ENCODE measurements at places on chromosomes 12 and 14.

DNA sequence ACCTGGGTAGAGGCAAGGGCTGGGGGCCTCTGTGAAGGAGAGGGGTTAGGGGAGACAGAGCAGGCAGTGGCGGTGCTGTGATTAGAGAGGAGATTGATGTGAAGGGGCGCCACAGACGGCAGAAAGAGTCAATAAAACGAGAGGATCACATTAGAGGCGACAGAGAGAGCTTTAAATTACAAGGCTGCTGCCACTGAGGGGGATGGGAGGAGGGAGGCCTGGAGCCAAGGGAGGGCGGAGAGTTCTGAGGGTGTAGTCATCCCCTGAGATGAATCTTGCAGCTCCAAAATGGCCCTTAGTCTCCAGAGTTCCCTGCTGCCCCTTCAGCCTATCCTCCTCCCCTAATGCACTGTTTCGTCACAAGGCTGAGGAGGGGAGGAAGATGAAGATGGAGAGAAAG, 12.8 kb downstream of the ZFHX2 start:
- DNase-seq, result peak; percentile 66

DNA sequence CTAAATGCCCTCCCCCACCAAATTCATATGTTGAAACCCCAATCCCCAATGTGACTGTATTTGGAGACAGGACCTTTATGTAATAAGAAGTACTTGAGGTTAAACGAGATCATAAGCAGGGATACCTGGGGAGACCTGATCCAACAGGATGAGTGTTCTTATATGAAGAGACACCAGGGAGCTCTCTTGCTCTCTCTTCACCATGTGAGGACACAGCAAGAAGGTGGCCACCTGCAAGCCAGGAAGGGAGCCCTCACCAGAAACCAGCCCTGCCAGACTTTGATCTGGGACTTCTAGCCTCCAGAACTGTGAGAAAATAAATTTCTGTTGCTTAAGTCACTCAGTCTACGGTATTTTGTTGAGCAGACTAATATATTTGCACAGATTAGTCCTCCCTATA, 113.6 kb downstream of the NUAK1 start:
- DNase-seq, result no peak

GRCh38 chr14:74599321-74599761, 12.7 kb downstream of the LTBP2 start:
- no peak for DNase-seq

DNA sequence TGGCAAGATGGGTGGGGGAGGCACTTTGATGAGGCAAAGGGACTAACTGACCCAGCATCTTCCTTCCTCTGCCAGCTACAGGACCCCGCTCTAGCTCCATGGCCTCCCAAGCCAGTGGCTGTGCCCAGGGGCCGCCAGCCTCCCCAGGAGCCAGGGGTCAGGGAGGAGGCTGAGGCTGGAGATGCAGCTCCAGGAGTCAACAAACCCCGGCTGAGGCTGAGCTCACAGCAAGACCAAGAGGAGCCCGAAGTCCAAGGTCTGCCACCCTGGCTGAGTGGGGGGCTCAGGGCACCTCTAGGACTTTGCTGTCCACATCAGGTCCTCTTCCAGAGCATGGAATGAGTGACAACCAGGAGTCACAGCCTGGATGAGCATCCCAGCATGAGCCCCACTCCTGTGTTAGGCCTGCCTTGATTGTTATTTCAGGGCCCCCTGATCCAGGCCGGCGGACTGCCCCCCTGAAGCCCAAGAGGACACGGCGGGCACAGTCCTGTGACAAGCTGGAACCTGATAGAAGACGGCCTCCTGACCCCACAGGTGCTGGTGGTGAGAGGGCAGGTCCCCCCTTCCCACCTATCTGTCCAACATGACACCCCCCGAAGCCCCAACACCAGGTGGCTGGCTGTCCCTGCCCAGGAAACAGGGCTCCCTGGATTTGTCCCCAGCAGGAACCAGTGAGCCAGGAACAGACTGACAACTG, 2.5 kb upstream of the CPNE6 start:
- DNase-seq, result no peak

DNA sequence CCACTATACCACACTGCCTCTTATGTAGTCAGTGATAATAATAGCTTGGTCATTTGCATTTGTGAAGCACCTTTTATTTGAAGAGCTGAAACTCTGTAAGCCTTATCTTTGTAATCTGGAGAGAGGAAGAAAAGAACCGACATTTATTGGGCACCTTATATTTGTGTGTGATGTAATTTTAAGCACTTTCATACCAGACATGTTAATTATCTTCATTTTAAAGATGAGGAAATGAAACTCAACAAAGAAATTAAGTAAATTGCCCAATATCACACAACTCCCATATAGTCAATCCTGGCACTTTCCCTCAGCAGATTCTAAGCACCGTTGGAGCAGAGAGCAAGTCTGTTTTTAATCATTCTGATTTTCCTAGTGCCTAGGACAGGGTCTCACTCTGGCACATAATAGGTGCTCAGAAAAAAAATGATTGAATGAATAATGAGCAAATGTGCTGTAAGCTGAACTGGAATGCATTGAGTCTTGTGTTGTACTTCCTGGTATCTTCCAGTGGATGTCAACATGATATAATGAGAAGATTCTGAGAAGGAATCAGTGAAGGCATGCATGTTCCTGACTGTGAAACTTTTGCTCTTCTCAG, 418.9 kb downstream of the ZFP36L1 start:
- no peak for DNase-seq

DNA sequence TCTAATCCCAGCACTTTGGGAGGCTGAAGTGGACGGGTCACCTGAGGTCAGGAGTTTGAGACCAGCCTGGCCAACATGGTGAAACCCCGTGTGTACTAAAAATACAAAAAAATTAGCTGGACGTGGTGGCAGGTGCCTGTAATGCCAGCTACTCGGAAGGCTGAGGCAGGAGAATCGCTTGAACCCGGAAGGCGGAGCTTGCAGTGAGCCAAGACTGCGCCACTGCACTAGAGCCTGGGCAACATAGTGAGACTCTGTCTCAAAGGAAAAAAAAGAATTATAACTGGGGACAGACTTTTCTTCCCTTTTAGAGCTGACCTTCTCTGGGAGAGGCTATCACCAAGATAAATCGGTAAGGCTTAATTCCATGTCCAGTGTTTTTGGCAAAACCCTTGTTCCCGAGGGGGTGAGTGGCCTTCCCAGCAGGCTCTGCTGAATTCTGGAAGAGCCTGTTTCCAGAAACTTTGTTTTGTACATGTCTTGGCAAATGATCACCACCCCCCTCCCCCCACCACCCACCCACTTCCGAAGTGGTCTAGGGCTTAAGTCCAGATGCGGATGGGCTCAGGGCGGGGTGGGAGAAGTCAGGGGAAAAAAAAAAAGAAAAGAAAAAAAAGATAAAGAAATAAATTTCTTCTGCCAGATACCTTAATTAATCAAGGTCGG, 32.3 kb upstream of the DEGS2 start:
- DNase-seq, result no peak

GRCh38 chr14:47596232-47596631, 79.2 kb downstream of the MDGA2 start:
- no peak for DNase-seq

DNA sequence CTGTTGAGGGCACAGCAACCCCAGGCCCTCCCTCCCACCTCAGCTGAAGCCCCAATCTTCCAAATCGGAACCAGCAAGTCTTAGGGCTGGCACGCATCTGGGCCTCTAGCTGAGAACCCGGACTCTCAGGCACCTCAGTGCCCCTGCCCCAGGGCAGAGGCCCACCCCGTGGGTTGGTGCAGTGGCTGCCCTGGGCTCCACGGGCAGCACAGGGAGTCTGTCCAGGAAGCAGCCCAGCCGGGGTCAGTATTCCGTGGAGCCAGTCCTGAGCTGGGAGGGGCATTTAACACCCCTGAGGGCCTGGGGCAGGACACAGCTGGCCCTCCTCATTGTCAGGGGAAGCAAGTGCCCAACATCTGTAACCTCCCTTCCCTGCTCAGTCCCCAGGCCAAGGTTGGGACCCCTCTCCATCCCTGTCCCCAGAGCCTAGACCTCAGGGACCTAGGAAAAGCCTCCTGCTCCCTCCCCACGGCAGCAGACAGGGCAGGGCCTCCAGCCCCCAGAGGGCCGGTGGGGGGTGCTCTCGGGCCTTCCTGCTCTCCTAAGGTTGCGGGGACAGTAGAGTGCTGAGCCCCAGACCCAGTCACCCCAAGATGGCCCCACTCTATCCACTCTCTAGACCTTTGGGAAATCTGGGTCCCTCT, 36.5 kb downstream of the SLC6A12 start:
- DNase-seq, result no peak

DNA sequence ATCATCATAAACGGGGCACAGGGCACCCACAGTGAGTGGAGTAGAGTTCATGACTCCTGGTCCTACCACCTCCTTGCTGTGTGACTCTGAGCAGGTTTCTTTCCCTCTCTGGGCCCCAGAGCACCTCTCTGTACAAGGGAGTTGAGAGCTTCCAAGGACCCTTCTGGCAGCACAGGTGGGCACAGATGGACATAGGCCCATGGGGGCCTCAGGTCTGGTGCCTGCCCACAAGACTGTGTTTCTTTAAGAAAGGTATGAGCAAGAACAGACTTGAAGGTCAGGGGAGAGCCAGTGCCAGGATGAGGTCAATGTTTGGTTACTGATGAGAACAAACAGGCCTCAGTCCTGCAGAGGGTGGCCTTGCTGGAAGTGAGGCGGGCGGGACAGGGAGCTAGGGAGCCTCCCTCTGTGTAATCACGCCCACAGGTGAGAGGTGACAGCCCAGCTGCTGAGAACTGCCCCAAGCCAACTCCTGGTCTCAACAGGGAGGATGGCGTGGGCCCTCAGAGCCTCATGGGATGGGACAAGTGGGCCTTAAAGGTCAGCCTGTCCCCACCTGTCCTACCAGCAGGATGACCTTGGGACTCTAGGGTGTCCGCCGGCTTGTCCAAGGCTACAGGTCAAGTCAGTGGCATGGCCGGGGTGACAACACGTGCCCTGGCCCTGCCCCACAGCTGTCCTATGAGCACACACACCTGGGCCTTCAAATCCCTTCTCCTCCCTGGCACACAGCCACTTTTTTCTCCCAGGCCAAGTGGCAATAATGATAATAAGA, 49.1 kb downstream of the CCDC85C start:
- no peak for DNase-seq

DNA sequence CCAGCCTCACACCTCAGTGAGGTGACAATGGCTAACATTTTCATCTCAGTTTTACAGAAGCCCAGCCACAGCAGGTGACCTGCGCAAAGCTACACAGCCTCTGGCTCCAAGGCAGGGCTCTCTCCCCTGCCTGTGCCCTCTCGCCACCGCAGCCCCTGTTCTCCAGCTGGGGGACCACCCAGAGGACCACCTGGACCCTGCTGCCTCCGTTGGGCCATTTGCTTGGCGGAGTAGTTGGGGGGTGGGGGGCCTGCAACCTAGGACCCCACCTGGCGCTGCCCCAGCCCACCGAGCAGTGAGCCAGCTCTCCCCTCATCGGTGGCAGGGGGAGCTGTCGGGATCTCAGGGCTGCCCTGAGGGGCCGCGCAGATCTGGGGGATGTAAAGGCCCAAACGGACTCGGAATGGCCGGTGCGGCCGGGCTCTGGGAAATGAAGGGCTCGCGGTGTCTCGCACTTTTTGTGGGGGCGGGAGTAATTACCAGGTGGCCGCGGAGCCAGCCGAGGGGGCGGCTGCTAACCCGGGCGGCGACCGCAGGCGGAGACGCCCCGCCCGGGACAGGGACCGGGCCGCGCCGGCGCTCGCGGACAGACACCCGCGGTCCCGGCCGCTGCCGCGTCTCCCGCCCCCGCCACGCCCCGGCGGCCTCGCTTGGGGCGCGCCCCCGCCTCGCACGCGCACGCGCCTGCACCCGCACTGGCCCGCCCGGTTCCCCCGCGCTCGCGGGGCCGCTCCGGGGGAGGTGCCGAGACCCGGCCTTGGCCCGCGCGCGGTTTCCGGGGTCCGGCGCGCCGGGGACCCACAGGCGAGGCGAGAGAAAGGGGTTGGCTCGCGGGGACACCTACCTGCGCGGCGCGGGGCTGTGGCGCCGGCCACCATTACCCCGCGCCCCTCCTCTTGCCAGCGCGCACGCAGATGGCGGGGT, 8.6 kb upstream of the GPR68 start:
- peak; percentile 60 for DNase-seq

DNA sequence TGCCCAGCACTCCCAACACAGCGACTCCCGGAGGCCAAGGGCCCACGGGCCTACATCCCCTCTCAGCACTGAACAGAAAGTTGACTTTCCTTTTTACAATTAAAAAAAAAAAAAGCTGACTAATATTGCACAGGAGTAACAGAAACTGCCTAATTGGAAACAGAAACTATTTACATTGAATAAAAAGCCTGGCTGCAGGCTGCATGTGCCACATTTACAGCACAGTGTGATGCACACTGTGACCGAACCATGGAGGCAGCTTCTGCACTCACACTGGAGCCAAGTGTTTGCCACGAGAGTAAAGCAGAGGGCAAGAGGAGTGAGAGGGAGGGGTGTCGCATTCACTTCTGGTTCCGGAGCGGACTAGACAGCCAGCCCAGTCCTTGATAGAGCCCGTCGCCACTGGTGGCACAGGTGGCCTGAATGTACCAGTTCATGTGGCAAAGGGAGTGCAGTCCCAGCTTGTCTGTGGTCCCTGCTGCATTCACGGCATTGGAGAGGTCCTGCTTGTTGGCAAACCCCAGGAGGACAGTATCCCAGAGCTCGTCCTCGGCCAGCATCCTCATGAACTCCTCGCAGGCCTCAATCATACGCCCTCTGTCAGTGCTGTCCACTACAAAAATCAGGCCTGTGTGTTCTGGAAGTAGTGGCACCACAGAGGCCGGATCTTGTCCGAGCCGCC, 59.2 kb downstream of the SPPL3 start:
- DNase-seq, result no peak

GRCh38 chr12:21849878-21850277, 75.4 kb upstream of the KCNJ8 start:
- DNase-seq, result peak; percentile 1

GRCh38 chr14:100871234-100872186, 32.0 kb downstream of the RTL1 start:
- DNase-seq, result no peak

DNA sequence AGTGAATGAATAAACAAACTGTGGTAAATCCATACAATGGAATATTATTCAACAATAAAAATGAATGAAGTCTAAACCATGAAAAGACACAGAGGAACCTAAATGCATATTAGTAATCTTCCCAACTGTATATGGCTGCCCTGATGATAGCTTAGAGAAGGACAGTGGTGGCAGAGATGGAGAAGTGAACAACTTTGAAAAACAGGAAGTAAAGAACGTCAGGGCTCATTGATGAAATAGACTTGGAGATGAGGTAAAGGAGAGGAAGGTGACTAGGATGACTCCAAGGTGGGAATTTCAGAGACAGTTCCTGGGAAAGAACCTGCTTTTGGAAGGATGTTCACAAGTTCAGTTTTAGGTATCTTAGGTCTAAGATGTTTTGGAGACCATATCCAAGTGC, 36.3 kb upstream of the NT5DC3 start:
- no peak for DNase-seq

- peak; percentile 21 for DNase-seq
These were observed 4.5 kb downstream of the OR10AD1 start for GRCh38 chr12:48198672-48198971.

GRCh38 chr12:131711551-131712205, 788 bp downstream of the SFSWAP start:
- peak; percentile 26 for DNase-seq

DNA sequence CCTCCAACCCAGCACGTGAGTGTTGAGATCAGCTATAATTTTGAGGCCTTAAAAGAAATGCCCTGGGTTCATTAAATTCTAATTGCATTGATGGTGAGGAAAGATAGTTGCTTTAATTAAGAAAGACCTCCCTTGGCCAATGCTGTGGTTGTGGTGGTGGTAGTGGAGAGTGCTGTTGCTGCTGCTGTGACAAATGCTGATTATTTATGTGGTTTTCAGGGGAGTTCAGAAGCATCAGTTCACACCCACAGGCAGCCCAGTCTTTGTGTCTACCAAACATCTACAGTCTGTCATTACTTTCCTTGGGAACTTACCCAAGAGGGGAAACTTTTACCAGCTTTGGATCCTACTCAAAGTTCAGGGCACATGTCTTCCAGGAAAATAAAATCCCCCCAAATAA, 178.4 kb upstream of the PARP11 start:
- no peak for DNase-seq
